ENCODE measurements at places on chromosomes 1 and 21.

GRCh38 chr1:94773296-94773809 is 46.8 kb upstream of the SLC44A3 start:
- DNase-seq: no peak

DNA sequence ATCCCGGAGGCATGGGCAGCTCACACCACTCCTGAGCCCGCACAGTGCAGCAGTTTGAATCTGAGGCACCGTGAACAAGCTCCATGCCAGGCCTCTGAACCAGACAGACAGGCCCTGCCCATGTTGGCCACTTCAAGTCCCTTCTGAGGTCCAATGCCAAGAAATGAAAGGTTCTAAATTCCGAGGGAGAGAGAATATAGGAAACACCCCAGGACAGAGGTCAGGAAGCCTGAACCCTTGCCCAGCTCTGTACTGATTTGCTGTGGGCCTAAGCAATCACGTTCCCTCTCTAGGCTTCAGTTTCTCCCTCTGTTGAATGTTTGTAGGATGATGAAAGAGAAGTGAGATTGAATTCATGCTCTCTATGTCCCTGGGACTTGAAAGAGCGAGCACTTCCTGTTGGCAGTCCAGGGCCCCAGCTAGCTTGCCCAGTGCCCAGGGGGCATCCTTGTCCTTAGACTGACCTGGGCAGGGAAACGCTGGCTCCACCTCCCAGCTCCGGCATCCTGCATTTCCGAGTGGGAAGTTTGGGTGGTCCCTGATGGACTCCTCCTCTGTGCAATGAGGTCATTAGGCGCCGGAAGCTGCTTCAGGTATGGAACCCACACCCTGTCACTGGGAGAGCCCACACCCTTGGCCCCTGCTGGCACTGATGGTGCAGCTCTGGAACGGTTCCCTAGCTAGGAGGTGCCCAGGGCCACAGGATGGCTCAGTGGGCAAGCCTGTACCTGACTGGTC is 242.4 kb upstream of the TMEM51 start:
- DNase-seq: no peak

DNA sequence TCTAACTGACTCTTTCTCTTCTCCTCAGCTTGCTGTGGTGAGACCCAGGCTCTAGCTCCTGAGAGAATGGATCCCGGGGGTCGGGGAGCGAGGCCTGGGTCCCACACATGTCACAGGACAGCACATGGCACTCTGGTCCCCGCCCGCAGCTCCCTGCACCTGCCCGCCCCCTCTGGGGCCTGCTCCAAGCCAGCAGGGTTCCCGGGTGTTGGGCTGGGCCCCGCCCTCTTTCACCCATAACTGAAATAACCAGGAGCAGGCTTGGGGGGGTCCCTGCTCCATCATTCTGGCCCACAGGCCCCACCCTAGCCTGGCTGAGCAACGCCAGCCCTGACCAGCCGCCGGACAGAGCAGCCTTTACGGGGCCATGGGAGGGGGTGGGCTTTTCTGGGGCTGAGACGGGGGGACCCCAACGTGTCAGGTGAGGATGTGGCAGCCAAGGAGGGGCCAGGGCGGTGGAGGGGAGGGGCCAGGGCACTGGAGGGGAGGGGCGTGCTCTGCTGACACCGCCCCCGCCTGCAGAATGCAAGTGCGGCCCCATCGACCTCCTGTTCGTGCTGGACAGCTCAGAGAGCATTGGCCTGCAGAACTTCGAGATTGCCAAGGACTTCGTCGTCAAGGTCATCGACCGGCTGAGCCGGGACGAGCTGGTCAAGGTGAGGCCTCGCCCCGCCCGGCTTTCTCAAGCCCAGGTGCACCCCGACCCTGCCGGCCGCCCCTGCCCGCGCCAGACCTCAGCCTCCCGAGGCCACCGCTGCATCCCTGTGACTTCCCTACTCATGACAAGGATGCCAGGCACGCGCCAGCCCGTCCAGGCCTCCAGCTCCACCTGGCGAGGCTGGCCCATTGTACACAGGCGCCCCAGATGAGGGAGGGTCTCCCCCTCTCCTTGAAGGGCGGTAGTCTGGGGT is 19.4 kb downstream of the COL6A1 start:
- DNase-seq: no peak

GRCh38 chr1:246169019-246169418 is 338.1 kb downstream of the SMYD3 start:
- DNase-seq: no peak

DNA sequence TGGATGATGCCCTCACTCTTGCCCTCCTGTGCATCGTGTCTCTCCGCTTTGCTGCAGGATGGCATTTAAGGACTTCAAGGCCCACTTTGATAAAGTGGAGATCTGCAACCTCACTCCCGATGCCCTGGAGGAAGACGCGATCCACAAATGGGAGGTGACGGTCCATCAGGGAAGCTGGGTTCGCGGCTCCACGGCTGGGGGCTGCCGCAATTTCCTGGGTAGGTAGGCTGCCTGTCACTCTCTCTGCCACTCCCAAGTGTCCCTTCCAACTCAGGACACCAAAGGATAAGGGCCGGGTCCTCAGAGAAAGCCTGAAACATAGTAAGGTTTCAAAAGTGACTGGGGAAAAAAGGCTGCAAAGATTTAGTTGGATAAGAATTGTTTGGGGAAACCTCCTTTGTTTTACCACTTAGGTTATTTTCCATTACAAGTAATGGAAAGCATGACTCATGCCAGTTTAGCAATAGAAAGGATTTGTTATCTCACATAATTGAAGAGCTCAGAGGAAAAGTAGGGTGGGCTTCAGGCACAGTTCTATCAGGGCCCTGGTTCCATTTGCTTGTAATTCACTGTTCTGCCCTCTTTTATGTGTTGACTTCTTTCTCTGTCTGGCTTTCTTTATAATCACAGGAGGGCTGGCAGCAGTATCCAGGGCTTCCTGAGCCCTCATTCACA is 31.9 kb downstream of the CAPN9 start:
- DNase-seq: no peak

Data from T-helper 9 cell (primary cell).